ENCODE measurements at places on chromosomes 3 and 15.

GRCh38 chr3:26474706-26475105, 147.9 kb upstream of the LRRC3B start:
- DNase-seq = no peak

GRCh38 chr3:48369693-48370332, 2.2 kb upstream of the FBXW12 start:
- no peak for DNase-seq

DNA sequence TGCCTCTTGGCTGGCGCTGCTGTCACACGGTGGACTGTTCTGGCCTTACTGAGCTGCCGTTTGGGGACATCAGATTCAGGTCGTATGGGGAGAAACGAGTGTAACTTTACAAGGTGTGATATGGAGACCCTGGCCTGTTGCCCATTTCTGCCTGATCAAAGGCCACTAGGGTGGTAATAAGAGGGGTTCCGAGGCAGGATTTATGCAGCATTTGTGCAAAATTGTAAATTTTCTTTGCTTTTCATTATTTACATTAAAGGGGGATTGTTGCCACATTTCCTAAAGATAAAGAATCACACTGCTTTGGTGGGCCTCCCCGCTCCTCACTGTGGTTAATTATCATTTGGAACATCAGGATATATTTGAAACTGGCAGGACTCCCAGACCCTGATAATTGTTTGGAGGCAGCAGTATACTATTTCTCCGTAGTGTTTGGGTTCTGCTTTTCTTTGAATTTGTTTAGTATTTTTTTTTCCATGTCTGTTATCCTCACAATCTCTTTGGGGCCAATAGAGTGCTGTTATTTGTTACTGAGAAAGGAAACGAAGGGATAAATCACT, 891 bp downstream of the NXPE3 start:
- no peak for DNase-seq

GRCh38 chr3:177824841-177825240, 627.6 kb upstream of the TBL1XR1 start:
- DNase-seq = no peak

DNA sequence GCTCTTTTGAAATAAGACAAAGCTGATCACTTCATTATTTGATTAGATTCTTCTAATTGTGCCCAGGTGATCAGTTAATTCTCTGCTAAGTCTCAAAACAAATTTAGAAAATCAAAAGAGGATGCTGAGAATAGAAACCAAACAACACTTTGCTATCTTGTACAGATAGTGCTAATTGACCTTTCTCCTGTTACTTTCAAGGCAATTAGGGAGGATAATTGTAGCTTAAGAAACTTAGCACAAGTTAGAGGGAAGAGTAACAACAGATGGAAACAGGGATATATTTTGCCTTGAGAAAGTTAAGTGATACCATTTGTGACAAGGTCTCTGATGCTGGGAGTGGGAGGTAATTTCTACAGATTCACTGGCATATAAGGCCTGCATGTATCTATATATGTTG, 344.8 kb upstream of the GRM7 start:
- no peak for DNase-seq

DNA sequence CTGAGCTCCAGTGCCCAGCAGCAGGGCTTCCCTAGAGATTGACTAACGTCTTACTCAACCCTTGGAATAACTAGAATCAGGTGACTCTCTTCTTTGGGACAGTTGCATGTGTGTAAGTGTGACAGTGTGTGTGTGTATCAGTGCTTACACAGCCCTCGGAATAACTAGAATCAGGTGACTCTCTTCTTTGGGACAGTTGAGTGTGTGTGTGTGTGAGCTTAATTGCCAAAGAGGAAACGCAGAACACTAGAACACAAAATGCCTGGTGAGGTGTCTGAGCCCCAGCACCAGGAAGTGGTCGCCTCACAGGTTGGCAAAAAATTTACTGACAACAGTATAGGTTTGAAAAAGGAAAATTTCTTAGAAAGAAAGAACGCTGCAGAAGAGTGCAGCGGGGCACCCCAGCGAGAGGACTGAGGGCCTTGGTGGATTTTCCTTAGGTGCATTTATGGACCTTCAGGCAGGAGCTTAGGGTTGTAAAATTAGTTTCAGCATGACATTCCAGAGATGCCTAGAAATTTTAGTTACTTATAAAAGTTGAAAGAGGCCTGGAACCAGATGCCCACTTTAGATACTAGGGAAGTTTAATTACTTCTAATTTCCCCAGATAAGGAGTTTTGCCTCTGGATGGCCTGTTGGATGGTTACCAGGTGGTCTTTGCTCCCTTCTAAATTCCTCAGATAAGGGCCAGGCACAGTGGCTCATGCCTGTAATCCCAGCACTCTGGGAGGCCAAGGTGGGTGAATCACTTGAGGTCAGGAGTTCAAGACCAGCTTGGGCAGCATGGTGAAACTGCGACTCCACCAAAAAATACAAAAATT, 3.7 kb upstream of the WDR82 start:
- DNase-seq = no peak

- no peak for DNase-seq
Observed at GRCh38 chr15:51952805-51953204, 18.8 kb downstream of the LEO1 start.

- DNase-seq = no peak
Observed at GRCh38 chr3:184771301-184772127, 40.5 kb upstream of the VPS8 start.

GRCh38 chr15:51302480-51302879, 35.9 kb downstream of the CYP19A1 start:
- no peak for DNase-seq

DNA sequence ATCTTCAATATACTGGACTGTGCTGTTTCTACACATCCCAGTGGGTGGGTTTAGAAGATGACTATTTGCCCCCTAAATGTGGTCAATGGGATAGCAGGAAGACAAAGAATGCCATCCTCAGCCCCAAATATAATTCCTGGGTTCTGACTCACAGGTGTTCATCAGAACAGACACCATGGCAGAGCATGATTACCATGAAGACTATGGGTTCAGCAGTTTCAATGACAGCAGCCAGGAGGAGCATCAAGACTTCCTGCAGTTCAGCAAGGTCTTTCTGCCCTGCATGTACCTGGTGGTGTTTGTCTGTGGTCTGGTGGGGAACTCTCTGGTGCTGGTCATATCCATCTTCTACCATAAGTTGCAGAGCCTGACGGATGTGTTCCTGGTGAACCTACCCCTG, 3.0 kb downstream of the CXCR6 start:
- no peak for DNase-seq

DNA sequence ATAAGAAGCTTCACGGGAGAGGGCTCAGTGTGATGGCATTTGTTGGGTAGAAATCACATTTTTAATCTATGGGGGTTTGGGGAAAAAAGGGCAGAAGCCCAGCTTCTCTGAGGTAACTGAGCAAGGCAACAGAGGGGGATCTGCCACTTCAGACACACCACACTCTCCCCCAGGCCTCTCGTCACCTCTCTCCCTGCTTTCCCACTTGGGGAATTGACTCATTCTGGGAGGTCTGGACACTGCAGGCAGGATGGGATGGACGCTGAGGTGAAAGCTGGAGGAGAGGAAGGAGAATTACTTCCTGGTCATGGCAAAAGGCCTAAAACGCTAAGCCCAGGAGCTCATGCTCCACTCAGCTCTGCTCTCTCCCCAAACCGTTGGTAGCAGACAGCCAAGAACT, 33.2 kb downstream of the MYO5C start:
- DNase-seq = no peak

DNA sequence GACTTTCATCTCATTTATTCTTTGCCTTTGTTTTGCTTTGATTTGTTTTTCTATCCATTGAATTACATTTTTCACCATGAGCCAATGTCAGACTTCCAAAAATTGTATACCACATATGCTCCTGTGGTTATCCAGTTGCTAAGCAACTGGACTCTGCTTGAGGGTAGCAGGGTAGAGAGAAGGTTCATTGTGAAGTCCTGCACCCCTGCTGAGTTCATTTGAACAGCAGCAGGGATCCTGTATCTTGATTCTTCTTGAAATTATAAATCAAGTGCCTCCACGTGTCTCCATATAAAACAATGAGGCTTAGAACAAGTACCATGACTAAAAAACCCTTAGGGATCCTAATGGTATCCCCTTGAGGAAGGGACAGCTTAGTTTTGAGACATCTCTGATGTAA, 449.3 kb downstream of the ROBO2 start:
- no peak for DNase-seq

- no peak for DNase-seq
Observed at GRCh38 chr15:52419494-52419893, 109.2 kb downstream of the MYO5A start.

DNA sequence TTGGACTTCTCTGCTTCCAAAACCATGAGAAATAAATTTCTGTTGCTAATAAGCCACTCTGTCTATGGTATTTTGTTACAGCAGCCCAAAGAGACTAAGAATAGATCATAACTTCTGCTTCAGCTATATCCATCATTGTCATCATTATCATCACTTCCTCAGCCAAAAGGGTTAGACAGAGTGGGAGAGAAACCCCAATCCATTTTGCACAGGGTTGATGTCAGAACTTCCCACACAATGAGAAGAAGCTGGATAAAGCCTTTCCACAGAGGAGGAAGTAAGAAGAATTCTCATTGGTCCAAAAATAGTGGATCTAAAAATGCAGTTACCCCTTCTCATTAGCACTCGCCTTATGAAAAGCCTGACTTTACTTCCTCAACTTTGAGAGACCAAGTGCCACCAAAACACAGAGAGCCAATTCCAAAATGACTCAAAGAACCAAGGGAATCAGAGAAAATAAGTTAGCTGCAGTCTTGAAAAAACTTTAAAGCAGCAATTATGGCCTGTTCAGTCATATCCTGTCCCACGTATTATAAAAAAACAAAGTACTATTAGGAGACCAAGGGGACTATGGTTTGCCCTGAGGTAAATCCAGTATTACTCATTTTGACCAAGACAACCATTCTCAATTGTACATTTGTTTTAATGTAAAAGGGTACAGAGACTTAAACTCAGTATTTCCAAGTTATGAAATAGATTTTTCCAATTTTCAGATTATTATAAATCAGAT, 80.2 kb downstream of the WNT5A start:
- DNase-seq = no peak

DNA sequence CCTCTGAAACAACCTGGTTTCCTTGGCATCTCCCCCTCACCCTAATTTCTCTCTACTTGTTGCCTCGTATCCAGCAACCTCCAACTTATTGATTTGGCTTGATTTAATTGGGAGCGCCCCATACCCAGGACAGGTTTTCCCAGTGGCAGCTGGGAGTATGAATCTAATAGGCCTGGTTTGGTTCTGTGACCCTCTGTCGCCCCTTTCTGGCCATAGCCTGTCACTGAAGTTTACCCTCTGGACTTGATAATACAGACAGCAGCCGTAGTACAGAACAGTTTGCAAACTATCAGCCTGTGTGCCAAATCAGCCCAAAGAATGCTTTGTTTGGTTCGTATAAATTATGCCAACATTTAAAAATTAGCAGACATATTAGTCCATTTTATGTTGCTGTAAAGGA, 525.1 kb upstream of the GOLIM4 start:
- no peak for DNase-seq

DNA sequence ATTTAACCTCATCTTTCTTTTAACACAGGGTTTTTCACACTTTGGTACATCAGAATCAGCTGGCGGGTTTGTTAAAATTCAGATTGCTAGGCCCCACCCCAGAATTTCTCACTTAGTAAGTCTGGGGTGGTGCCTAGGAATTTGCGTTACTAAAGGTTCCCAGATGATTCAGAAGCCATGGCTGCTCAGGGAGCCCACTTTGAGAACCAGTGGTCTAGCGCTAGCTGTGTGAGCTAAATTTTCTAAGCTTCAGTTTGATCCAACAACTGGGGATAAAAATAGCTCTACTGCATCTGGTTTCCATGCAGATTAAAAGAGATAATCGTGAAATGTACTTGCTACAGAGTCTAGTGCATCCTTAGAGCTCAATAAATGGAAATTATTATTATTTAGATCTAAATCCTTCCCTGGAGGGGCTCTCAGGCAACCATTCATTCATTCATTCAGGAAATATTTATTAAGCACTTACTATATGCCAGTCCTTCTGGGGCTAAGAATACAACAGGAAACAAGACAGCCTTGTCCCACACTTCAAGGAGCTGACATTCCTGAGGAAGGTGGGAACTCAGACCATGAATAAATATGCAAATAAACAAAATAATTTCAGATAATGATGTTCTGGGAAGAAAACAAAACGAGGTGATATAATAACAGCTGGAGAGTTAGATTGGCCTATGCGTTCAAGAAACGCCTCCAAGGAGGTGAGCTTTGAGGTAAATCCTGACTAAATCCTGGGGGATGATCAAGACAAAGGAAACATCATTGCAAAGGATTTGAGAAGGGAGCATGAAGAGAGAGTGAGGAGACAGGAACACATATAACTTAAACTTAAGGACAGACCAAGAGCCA, 3.9 kb upstream of the CIDEC start:
- no peak for DNase-seq

GRCh38 chr3:193590088-193590856, 2.7 kb upstream of the OPA1 start:
- no peak for DNase-seq

GRCh38 chr3:191316876-191317603, 12.2 kb upstream of the CCDC50 start:
- no peak for DNase-seq

- no peak for DNase-seq
Observed at GRCh38 chr3:188164248-188164687, 10.3 kb downstream of the LPP start.

GRCh38 chr3:30440880-30441279, 165.5 kb upstream of the TGFBR2 start:
- DNase-seq = no peak

- DNase-seq = no peak
Observed at GRCh38 chr15:28033443-28033842, 65.7 kb downstream of the OCA2 start.

- no peak for DNase-seq
Observed at GRCh38 chr3:156631323-156631722, 43.1 kb upstream of the TIPARP start.

DNA sequence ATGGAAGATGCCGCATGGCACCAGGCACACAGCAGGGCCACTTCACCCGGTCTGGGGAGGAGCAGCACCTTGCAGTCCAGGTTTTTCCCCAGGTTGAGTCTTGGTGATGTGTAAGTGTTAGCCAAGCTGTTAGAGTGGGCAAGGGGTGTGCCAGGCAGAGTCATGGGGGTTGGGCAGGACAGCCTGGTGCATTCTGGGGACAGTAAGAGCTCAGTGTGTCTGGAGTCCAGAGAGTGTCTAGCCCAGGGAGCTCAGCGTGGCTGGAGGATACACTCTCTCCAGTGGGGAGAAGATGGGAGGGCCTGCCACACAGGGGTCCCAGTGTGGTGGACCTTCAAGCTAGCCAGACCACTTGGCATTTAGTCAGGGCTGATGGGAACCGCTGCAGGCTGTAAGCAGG, 87.4 kb downstream of the AAGAB start:
- DNase-seq = no peak

- DNase-seq = no peak
Observed at GRCh38 chr15:74050127-74050526, 32.2 kb downstream of the GOLGA6A start.
